Activated CD4-positive, alpha-beta T cell treated with anti-CD3 and anti-CD28 coated beads, Interleukin-10, Interleukin-2, amounts not matched to agents 100 ng/mL and 50 ng/mL, durations not matched to agents 16 hours and 8 hours (primary cell): ENCODE measurements at places on chromosomes 5 and 9.

- no peak for DNase-seq
Measured at GRCh38 chr9:15670894-15671293, 118.1 kb downstream of the CCDC171 start.

DNA sequence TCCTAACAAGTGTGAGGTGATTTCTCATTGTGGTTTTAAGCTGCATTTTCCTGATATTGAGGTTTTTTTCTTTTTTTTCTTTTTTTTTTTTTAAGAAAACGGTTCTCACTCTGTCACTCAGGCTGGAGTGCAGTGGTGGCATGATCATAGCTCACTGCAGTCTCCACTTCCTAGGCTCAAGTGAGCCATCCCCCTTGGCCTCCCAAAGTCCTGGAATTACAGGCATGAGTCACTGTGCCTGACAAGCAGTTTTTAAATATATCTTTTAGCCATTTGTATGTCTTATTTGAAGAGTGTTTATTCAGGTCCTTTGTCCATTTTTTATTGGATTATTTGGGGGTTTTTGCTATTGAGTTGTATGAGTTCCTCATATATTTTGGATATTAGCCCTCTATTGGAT, 53.8 kb downstream of the GCNT1 start:
- DNase-seq, result no peak

DNA sequence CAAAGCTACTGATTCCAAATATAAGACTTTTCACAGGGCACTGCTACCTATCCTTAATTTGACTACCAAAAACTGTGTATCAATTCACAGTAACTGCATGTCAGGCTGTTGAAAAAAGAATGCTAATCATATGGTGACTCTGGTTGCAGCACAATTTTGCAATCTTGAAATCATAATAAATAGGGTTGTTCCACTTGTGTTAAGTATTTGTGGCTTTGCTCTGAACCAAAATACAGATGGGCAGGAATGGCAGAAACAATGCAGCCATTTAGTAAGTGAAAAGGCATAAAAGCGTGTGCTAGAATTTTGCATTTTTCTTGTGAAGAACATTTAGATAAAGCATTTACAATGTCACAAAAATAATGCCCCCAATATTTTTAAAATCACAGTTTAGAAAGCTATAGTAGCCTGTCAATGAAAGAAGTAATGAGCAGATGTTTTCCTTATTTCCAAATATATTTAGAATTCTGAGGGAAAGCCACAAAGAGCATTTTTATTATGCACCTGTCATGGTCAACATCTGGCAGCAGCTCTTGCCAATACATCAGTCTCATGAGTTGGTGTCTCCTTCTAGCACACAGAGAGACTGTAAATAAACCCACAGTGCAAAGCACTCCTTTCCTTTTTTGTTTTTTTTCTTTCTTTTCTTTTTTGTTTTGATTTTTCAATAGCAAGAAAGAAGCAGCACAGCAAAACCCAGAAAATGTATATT, 54.8 kb upstream of the PAM start:
- DNase-seq, result no peak

- DNase-seq, result no peak
Measured at GRCh38 chr9:35629597-35629996, 11.4 kb upstream of the CD72 start.

DNA sequence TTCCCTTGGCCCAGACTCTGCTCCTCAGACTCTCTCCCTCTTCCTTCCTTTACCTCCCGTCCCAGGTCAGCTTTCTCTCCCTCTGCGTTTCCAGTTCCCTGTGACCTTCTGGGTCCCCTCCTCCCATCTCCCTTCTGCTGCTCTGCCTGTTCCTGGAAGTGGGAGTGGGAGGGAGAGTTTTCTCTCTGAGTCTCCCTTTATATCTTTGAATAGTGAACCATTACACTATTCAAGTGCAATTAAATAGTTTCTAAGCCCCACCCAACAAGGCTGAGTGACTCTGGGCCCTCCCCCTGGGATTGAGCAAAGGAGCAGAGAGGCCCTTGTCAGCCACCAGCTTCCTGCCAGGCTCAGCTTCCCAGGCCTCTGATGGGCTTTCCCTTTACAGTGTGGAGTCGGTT, 34.8 kb downstream of the THBS4 start:
- no peak for DNase-seq
